ENCODE measurements at places on chromosomes 2 and 18.

GRCh38 chr2:224973112-224974016, 68.9 kb downstream of the DOCK10 start:
- no peak for DNase-seq

- no peak for DNase-seq
These were observed 352.5 kb upstream of the GULP1 start for GRCh38 chr2:187939180-187939579.

DNA sequence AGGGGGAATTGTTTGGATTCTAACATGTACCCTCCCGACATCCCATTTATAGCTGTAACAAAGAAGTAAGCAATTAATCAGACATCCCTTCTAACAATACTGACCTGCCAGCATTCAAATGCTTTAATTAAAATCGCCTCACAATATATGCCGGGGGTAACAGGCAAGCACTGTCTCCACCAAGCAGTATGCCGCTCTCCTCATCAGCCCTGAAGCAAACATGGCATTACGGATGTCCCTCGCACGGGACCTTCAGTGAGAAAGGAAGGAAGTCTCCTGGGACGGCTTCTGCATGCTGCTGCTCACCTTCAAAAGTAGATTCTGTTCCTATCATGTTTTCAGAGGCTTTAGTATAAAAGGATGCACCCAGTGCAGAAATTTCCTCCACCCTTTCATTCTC, 292.7 kb upstream of the POU3F3 start:
- no peak for DNase-seq

GRCh38 chr18:51211552-51211951, 14.1 kb upstream of the MEX3C start:
- DNase-seq: no peak

DNA sequence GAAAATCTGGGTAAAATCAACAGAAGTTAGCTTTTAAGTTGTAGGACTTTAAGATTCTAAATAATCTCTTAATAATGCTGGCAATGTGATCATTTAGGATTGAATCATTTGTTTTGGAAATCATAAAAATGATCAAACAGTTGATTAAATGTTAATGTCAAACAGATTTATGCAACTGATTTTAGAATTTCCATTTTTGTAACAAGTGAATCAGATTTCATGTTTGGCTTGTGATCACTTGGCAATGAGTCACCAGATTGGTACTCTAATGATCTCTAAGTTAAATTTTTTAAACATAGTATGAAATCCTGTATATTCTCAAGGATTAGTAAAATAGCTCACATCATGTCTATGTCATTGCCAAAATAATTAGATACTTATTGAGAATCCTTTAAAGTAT, 50.1 kb upstream of the UNC80 start:
- no peak for DNase-seq

DNA sequence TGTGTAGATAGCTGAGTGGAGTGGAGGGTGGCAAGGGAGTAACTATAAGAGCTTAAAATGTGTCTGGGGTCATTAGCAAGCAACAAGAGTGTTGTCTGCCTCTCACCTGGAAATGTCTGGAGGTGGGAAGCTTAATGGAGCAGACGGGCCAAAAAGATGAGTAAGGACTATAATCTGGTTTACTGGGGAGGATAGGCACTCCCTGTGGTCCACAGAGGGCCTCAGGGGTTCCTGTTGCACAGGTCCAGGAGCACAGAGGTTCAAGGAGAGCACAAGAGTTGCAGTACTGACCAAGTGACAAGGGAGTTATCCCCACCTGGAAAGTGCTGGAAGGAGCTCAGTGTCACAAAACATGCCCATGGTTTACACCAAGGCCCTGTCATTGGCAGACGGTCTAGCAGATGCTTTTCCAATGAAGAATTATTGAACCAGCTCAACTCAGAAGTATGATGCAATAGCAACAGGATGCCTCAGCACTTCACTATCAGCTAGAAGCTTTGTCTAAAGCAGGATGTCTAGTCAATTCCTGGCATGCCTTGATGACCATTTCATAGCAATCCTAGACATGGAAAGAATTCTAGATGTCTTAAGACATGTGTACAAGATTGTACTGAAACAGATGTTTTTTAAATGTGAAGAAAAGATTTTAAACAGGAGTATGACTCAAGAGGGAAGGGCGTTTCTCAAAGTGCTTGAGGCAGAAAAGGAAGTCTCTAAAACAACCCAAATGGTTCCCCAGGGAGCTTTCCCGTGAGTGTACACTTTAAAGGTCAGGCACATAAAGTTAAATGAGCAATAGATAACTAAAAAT, 62.9 kb upstream of the SERPINE2 start:
- no peak for DNase-seq

- DNase-seq: no peak
These were observed 326.9 kb downstream of the FSIP2 start for GRCh38 chr2:186065491-186065890.

- no peak for DNase-seq
These were observed 48.0 kb upstream of the MGAT4A start for GRCh38 chr2:98778741-98779483.

- DNase-seq: no peak
These were observed 114.5 kb downstream of the METTL8 start for GRCh38 chr2:171319164-171319810.

DNA sequence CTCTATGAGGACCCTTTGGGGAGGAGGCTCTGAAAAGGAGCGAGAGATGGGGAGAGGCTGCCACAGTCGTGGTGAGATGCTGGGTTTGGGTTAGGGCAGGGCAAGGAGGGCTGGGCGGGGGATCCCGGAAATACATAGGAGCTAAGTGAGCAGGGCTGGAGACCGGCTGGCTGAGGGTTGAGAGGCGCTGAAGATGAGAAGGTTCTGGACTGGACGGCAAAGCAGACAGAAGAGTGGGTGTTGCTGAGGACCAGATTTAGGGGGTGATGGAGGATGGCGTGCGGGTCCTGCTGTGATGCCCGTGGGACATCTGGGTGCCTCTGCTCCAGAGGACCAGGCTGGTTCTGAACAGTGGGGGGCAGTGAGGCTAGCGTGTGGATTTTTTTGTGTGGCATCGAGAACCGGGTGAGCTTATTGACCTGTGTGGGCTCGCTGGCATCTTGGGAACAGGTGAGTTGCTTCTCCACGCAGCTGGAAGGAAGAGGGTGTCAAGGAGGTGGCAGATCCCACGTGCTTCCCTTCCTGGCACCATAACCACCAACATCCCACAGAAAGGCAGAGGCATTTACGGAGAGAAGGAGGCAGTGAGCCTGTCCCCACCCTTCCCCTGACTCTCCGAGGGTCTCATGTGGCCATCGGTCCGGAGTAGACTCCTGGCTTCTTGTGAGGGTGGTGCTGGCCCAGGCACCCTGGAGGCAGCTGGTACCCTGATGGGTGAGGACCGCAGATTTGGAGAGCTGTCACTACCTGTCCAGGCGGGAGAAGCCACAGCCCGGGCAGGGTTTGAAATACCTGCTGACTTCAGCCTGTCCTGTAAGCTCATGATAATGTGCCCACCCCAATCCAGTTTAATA, 70.3 kb downstream of the ASB1 start:
- DNase-seq: no peak

- no peak for DNase-seq
These were observed 103.1 kb upstream of the SPATS2L start for GRCh38 chr2:200203381-200203827.

DNA sequence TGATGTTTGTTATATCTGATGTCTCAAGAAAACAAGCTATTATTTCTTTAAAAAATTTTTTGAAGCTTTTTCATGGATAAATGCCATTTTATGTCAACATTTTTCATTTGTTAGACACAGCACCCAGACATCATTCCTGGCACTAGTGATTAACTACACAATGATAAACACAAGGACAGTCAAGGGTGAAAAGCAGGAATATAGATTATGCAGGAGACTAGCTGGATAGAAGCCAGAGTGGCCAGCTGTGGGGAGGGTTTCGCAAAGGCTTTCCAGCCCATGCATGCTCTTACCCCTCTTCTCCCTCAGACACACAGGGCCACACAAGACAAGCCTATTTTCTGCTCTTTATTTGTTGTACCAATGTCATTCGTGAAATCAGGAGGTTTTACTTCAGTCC, 127.1 kb upstream of the TTC39C start:
- no peak for DNase-seq

DNA sequence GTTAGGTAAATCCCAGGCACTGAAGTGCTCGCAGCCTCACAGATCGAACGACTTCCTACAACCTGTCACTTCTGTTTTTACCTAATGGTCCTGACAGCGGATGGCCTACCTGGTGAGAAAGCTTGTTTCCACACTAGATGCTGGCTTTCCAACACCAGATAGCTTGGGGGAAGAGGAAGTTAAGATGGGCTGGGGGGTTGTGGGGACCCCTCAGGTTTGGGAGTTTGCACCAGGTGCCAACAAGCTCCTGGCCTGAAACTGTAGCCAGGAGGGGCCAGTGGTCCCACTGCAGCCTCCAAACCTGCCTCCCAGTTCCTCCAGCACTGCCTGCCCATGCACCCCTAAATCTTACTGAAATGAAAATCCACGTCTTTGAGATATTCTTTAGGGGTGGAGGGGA, 3.9 kb downstream of the TMEM185B start:
- no peak for DNase-seq

GRCh38 chr2:43011158-43011491, 215.3 kb downstream of the ZFP36L2 start:
- no peak for DNase-seq

GRCh38 chr18:32405588-32405987, 65.1 kb downstream of the GAREM1 start:
- DNase-seq: no peak

GRCh38 chr2:218032336-218033171, 29.8 kb upstream of the TNS1 start:
- no peak for DNase-seq

DNA sequence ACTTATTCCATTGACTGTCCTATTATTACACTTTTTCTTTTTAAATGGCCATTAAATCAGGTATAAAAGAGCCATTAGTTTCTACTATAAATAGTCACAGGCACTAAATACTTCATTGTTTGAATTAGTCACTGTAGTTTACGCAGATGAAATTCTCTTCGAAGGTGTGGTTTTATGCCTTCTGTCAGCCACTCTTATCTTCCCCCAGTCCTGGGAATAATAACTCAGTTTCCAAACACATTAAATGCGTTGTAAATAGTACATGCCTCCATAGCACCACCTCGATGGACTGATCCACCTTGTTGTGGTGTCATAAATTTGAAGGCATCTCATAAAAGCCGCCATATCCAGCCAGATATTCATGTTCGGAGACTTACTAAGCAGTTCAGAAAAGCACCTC, 72.1 kb upstream of the PARD3B start:
- DNase-seq: no peak

- DNase-seq: no peak
These were observed 41.4 kb upstream of the CTDP1 start for GRCh38 chr18:79637921-79638909.

DNA sequence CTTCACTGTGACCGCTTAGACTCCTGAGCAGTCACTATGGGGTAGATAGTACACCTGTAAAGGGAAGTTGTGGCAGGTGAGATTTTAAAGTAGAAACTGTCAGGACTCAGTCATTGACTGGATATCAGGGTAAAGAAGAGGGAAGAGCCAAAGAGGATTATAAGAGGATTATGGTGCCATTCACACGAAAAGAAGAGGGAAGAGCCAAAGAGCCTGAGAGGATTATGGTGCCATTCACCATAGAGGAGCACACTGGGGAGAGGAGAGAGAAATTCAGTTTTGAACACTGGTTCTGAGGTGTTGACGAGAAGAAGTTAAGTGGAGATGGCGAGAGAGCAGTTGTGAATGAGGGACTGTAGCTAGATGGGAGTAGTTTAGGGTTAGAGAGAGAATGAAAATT, 16.9 kb upstream of the KCNJ13 start:
- no peak for DNase-seq

DNA sequence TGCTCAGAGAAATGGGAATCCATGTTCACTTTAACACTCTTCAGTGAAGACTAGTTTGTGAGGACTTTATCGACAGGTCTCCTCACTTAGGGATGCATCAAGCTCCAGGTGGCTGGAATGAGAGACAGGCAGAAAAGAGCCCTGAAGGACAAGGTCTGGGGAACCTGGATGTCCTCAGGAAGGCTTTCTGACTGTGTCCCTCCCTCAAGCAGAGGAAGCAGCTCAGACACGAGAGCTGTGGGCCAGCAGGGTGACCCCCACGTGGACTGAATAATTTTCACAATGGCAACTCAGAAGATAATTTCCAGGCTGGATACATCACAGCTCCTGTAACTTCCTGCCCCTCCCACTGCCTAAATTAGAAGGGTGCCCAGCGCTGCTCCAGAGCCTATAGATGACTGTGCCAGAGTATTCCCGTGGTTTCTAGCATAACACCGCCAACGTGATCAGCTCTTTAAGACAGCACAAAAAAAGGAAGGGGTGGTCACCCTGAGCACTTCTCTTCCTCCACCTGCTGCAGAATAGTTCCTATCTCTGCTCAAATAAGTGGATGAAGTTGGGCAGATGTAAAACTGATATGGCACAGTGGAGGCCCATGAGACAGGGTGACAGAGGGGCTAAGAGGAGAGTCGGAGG, 25.7 kb upstream of the NCK2 start:
- no peak for DNase-seq

GRCh38 chr18:35155398-35156117, 85.3 kb upstream of the ZNF397 start:
- no peak for DNase-seq

DNA sequence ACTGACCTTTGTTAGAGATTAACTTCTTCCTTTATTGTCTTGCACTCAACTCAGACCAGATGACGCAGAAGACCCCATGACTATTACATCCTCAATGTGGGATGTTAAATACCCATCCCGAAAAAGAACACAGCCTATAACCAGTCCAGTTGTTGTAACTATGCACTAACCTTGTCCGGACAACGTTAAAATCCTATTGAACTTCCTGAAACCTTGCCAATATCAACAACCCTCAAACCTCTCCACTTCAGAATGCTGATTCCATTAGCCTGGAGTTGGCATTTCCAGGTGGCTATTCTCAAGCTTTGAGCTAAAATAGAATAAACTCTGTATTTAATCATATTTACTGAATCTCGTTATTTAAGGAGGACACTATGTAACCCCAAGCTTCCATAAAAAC, 13.6 kb downstream of the NMS start:
- no peak for DNase-seq

- no peak for DNase-seq
These were observed 2.3 kb upstream of the BCL11A start for GRCh38 chr2:60555783-60556139.

GRCh38 chr18:77151772-77152520, 19.4 kb upstream of the MBP start:
- no peak for DNase-seq

- DNase-seq: no peak
These were observed 10.1 kb downstream of the UGP2 start for GRCh38 chr2:63851691-63852311.

GRCh38 chr2:239360421-239361310, 40.2 kb downstream of the HDAC4 start:
- DNase-seq: no peak

Data from stimulated activated CD4-positive, alpha-beta T cell treated with anti-CD3 and anti-CD28 coated beads, TNF-alpha, amount 100 ng/mL, for 4 hours (primary cell).